ENCODE measurements at places on chromosomes 7 and 10. TPM values are rescaled to one million over a fixed set of nuclear protein-coding genes. Genes with fewer than 3 reads are reported as not detected.

The KCP gene
- total RNA-seq, result 0.55 TPM

The MACC1 gene
- total RNA-seq, result under 0.01 TPM

The LGI1 gene
- total RNA-seq, result not detected

The MBL2 gene
- total RNA-seq, result not detected
